Globus pallidus (tissue), 1 donor: ENCODE measurements at places on chromosomes 3 and 15.

DNA sequence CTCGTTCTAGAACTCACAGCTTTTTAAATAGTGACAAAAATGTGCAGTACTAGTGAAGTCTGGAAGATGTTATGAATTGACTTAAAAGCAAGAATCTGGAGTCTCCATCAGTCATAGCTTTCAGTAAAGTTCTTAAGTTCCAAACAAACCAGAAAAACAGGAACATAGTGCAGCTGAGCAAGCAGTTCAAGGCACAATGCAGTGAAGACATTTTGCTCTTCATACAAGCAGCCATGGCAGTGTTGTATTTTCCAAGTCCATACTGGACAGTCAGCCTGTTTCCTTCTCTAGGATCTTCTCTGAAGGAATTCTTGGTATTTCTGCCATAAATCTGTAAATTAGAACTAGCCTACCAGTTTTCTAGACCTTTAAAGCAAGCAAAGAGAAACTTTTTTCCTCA lies 90.5 kb downstream of the LRRC28 start:
- no peak for DNase-seq

DNA sequence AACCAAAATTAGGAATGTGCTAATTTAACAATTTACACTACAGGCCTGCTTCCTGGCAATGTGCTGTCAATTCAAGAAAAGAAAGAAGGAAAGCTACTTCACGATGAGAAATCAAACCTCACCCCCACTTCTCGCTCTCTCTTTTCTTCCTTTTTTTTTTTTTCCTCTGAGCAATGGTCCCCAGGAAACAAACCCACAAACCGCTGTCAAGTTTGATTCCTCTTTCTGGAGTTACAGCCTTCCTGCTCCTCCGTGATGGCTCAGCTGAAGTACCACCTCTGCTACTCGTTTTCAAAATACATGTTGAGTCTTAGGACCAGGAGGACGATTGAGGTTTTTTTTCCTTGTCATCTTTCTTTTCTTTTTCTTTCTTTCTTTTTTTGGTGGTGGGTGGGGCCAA lies 3.4 kb upstream of the TRIM71 start:
- peak; percentile 15 for DNase-seq

DNA sequence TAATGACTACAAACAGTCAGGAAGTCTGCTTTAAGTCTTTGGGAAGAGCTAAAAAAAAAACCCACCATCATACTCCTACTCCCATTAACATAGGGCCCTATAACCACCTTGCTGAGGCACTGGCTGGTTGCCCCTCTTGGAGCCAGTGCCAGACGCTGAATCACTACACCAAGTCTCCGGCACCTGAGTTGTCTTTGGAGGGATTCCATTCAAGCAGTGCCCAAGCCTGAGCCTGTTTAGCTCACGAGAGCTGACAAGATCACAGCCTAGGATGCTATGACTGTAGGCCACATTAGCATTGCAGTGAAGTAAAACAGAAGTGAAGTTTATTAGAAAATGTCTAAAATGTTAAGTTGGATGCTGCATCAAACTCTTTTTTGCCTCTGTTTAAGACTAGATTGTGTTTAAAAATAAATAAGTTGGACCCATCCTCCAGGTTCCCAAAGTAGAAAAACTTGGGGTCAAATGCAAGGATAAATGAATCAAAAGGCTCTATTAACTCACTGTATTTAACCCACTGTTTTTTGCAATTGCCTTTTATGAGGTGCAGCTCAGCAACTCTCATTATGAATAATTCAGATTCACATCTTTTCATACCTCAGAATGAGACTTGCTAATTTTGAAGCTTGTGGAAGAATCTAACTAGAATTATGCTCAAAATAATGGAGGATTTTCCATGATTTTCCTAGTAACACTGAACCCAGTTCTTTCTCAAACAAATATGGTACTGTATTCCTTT lies 461.9 kb downstream of the FOXP1 start:
- DNase-seq, result no peak

GRCh38 chr15:36959746-36960145 lies 140.6 kb downstream of the MEIS2 start:
- DNase-seq, result no peak

- no peak for DNase-seq
These were observed 2.9 kb upstream of the CTDSPL start for GRCh38 chr3:37858742-37859141.

DNA sequence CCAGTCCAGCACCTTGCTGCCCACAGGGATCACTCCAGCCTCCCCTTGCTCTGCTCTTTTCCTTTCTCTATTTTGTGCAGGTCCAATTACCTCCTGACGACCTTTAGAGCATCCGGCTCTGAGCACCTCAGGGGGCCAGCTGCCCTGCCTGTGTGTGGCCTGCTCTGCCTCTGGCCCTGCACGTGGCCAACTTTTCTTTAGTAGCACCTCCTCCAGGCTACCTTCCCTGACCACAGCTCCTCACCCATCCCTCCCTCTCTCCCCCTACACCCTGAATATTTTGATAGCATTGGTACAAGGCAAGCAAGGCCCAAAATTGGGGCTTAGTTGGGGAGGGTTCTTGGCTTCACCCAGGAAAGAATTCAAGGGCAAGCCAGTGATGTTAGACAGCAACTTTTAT lies 66.9 kb upstream of the PRR20G start:
- DNase-seq, result no peak

DNA sequence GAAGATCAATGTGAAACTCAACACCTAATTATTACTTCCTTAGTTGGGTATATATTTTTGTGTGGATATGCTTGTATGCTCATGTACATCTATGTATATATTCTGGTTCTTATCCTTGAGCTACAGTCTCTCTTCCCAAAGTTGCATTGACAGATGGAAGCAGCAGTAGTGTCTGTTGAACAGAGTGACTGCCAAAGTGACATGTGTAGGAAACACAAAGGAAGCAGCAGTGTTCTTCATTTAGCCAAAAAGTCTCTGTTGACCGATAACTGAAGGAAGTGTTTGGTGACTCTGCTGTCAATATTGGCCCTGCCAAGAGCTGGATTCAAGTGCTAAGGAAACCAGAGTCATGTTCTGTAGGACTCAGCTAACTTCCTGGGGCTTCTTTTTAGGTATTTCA lies 123.8 kb downstream of the C3orf70 start:
- no peak for DNase-seq

DNA sequence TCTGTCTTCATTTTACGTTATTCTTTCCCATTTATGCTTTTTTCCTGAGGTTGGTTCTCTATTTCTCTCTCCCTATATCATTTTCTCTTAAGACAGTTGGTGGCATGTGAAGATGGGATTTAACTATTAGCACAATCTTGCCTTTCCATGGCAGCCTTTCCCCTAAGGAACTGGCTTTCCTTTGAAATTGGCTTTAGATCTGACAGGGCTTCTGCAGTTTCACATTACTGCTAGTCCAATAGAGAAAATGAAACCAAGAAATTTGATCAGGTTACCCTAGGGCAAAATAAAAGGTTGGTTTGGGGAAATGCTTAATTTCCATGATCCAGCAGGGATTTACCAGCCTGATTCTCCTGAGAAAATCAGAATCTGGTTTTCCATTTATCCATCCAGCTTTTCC lies 22.7 kb upstream of the CHL1 start:
- DNase-seq, result no peak

DNA sequence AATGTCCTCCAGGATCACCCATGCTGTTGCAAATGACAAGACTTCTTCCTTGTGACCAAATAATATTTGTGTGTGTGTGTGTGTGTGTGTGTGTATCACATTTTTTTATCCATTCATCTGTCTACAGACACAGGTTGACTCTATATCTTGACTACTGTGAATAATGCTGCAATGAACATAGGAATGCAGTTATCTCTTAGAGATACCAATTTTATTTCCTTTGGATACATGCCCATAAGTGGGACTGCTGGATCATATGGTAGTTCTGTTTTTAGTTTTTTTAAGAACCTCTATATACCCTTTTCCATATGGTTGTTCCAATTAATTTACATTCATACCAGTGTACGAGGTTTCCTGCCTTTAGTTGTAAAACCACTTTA lies 41.7 kb downstream of the GPR176 start:
- no peak for DNase-seq

DNA sequence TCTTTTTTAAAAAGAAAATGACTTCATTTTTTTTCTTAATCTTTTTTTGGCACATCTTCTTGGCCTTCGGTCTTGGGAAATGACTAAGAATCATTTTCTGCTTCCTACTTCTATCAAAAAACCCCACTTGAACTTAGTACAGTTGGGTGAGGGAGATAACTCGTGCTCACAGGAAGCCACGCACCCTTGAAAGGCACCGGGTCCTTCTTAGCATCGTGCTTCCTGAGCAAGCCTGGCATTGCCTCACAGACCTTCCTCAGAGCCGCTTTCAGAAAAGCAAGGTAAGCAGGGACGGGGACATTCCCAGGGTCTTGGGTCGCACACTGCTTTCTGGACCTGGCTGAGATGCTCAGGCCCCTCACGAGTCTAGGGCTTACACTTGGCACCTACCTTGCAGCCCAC lies at the start of gene CCR4:
Gene CCR4, plus strand, starts transcription at position 235 of the 402 bp plus-strand sequence. CDS start 1,779 bp downstream, outside the sequence.
- DNase-seq, result no peak

GRCh38 chr3:119457246-119457645 lies 6.2 kb downstream of the TMEM39A start:
- peak; percentile 7 for DNase-seq

- no peak for DNase-seq
These were observed 3.2 kb downstream of the SHF start for GRCh38 chr15:45184562-45185041.

GRCh38 chr15:78263907-78264303 lies 457 bp upstream of the DNAJA4 start:
- DNase-seq, result no peak

GRCh38 chr3:138491971-138492370 lies 57.6 kb downstream of the ESYT3 start:
- DNase-seq, result no peak

DNA sequence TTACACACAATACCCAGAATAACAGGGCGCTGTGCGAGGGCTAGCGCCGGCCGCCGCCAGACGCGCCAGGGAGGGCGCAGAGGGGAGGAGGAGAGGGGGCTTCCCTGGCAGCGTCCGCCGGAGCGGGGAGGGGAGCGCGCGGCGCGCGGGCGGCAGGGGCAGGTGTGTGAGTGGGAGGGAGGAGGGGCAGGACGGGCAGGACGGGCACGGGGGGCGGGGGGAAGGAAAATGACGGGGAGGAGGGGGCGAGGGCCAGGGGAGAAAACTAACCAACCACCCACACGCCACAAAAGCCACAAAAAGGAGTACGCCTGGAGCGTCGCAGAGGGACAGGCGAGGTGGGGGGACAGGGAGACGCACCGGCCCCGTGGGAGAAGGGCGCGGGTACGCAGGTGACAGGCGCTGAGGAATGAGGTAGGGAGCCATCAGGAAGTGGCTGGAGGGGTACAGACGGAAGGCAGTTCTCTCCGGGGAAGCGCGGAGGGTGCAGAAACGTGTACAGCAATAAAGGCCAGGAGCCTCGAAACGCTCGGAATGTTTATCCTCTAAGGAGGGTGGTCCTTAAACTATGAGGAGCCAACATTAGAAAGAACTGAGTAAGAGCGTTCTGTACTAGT lies 610 bp upstream of the SATB1 start:
- no peak for DNase-seq

DNA sequence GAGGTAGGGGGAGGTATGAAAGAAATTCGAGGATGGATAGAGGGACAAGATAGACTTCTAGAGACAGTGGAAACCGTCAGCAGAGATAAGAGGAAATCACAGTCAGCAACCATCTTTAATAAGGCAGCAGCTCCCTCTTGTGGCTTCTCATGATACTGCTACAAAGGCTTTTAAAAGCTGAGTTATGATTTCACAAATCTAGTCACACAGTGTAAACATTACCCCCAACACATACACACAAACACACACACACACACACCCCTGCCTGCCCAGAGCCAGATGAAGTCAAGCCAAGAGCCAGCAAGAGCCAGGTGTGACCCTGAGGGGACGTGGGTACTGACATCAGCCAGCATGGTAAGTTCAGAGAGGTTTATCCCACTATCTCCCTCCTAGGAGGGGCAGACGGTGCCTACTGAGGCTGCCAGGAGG lies 18.9 kb upstream of the TGM5 start:
- peak; percentile 52 for DNase-seq

DNA sequence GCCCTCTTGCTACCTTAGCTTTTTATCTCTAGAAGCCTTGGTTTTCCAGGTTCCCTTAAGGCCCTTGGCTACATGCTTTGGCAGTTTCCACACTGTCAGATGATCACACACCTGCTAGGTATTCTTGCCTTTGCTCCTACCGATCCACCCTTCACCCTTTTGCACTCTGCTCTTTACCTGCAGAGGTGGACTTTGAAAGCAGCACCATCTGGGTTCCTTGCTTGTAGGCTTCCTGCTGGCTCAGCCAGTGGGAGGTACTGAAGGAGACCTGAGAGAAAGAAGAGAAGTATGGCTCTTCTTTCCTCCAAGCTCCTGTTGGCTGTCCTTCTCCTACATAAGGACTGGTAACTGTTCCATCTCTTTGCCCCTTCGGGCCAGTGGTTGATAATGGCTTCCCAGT lies 7.3 kb upstream of the ZNF592 start:
- no peak for DNase-seq

- DNase-seq, result no peak
These were observed 17.4 kb downstream of the DET1 start for GRCh38 chr15:88529021-88529630.
